Endothelial cell of coronary artery (primary cell): ENCODE measurements at places on chromosomes 5 and 9. TPM values are rescaled to one million over a fixed set of nuclear protein-coding genes. Genes with fewer than 3 reads are reported as not detected.

NOL8 gene
- 19.8 and 28.6 TPM in 2 replicates for total RNA-seq

N4BP3 gene
- total RNA-seq, result 19.8 and 22.8 TPM in 2 replicates

MIGA2 gene
- total RNA-seq, result 18.7 and 21.5 TPM in 2 replicates

FIBCD1 gene
- total RNA-seq, result 0.09 and 0.19 TPM in 2 replicates

TYRP1 gene
- 0.27 and 0.56 TPM in 2 replicates for total RNA-seq

PIP5KL1 gene
- 0.18 and 1.0 TPM in 2 replicates for total RNA-seq

FBP1 gene
- total RNA-seq, result 0.38 and 2.5 TPM in 2 replicates

SLCO6A1 gene
- under 0.01 TPM in 1 of 2 replicates, not detected in the other for total RNA-seq

PCDHA11 gene
- total RNA-seq, result 0.09 and 0.27 TPM in 2 replicates

LRRC14B gene
- not detected in 2 replicates for total RNA-seq

ADRB2 gene
- total RNA-seq, result 3.1 and 3.2 TPM in 2 replicates

GNG10 gene
- 31.5 and 43.4 TPM in 2 replicates for total RNA-seq

NEUROG1 gene
- not detected in 2 replicates for total RNA-seq

GRXCR2 gene
- total RNA-seq, result not detected in 2 replicates
